ENCODE measurements at places on chromosomes 3 and 15.

GRCh38 chr3:161644891-161645635 is 148.5 kb downstream of the OTOL1 start:
- DNase-seq: no peak

DNA sequence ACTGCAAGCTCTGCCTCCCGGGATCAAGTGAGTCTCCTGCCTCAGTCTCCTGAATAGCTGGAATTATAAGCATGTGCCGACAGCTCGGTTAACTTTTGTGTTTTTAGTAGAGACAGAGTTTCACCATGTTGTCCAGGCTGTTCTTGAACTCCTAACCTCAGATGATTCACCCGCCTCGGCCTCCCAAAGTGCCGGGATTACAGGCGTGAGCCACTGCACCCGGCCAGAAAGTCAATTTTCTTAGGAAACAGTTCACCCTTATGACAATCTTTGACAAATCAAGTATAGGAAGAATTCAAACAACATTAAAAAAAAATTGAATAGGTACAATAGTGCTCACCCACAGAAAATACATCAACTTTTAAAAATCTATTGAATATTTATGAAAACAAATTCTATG is 23.6 kb upstream of the DUT start:
- DNase-seq: no peak

- DNase-seq: no peak
Observed at GRCh38 chr3:188832146-188832545, 339.6 kb upstream of the TPRG1 start.

DNA sequence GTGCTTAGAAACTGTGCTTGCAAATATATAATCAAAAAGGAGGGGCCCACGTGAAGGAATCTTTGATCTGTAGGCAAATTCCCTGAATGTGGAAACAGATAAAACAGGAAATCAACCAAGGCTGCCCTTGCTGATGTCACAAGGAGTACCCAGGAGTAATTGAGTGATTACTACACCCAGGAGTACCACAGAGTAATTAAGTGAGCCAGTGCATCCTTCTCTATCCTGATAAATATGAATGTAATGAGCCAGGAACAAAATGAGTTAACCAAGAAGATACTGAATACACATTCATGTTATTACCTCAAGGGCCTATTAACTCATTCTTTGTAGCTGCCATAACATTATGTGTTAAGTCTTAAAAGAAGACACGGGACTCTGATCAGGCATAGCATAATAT is 87.3 kb upstream of the POU1F1 start:
- DNase-seq: no peak

- no peak for DNase-seq
Observed at GRCh38 chr15:73927003-73927475, 777 bp downstream of the LOXL1 start.

- no peak for DNase-seq
Observed at GRCh38 chr3:6867269-6867668, 6.4 kb downstream of the GRM7 start.

Measured in NCI-H2029 treated with DMSO at 0.1 percent for 48 hours (cell line).